Astrocyte of the spinal cord (primary cell): ENCODE measurements at places on chromosomes 6 and 20.

- DNase-seq = no peak
These were observed 13.8 kb downstream of the CPNE5 start for GRCh38 chr6:36825452-36825851.

DNA sequence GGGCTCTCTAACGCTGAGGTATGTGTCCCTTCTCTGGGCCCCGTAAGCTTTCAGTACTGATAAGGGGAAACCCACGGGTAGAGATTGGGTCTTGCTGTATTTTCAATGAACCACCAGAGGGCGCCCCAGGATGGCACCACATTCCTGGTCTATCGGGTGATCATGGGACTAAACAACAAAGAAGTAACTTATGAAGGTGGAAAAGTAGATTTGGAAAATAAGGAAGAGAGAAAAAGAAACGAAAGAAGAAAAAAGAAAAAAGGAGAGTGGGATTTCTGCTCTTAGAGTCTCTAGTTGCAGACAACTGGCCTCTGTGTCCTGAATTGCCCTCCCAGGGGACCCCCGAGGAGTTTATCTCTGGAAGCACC is 93.8 kb downstream of the GMPR start:
- DNase-seq = peak; percentile 74

- DNase-seq = no peak
These were observed 8.9 kb downstream of the SMLR1 start for GRCh38 chr6:130836055-130836640.

GRCh38 chr20:44209686-44210405 is 725 bp downstream of the OSER1 start:
- DNase-seq = peak; percentile 25

GRCh38 chr20:47136782-47137181 is 219.7 kb downstream of the ZMYND8 start:
- no peak for DNase-seq

DNA sequence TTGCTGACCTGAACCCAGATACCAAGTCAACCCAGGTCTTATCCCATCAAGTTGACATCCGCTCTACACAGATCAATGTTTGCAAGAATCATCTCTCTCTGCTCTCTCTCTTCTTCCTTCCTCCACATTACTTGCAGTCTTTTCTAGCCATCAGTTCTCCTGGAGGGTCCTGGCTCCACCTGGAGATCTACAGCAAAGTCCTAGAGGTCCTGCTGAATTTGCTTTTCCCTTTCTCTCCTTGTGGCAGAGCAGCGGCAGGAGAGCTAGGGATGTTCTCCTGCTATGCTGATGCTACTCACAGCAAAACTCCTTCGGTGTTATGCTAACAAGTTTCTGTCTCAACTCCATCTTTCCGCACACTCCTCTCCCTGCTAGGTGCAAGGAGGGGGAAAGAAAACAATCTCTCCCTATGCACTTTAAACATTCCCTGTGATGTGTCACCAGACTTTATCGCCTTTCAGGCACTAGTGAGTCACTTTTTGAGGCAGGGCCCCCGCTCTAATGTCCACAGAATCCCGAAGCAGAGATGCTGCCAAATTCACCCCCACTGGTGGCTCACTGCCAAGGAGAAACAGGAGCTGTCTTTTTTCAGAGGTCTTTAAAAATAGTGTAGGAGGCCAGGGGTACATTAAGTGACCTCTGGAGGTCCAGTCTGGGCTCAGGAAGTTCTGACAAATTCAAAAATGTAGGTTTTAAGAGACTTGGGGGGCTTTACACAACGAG is 62.6 kb downstream of the FAM50B start:
- peak; percentile 92 for DNase-seq

- peak; percentile 67 for DNase-seq
These were observed 182.6 kb downstream of the RNGTT start for GRCh38 chr6:88780714-88781389.

DNA sequence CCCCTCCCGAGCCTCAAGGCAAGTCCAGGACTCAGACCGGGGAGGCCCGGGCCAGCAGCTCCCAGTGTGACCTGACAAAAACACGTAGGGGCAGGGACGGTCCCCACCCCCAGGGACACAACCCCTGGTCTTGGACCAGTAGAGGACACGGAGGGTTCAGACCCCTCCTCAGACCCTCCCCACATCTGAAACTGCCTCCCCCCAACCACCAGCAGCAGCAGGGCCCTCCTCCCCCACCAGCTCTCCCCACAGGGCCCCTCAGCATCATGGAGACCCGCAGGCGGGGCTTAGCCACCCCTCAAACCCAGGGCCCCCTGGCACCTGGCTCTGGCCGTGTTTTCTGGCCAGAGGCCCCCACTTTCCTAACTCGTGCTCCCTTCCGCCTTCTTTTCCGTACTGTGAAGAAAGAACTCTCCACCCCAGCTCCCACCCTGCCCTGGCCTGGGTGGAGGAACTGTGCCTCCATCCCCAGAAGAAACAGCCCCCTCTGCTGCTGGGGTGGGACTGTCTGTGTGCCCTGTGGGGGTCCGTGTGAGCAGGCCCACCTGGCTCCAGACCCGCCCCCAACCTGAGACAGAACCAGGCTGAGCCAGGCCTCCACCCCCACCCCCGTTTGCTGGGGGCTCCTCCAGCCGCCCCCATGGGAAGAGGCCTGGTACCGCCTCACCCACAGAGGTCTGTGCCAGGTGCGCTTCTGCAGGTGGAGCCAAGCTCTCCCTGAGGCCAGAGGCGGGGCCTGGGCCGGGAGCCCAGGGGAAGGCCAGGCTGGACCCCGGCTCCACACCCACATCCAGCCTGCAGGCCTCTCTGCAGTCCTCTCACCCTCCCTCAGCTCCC is 39.0 kb upstream of the MDFI start:
- DNase-seq = no peak

DNA sequence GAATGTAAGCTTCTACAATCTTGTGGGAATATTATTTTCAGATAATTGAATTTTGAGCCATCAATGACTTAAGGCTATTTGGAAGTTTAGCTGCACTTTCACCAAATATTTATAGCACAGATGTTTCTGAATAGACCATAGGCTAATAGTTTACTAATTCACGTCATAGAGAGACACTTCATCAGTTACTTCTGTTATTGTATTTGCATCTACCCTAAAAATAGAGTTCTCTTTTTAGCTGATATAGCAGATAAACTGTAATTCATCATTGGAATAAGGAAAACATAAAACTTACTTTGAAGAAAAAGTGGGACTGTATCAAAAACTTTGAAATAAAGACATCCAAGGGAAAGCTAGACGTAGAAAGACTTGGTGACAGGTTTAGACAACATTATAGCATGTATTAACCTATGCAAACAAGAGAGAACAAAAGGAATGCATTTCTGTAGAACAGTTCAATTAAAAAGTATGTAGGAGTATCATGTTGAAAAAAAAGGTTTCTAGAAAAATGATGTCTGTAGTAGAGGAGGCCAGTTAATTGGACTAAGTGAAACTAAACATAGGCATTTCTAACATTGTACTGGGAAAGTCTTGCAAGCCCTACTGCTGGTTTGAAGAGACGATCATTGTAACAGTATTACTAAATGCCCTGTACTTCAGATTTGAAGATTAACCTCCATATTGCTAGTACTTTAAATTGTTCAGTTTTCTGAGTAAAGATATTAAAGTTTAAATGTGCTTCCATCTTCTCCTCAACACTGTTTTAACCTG is 123.3 kb downstream of the ZFAND3 start:
- DNase-seq = no peak

- no peak for DNase-seq
These were observed 2.0 kb upstream of the SPACA1 start for GRCh38 chr6:88045521-88046136.

GRCh38 chr6:4637691-4638433 is 138.3 kb upstream of the CDYL start:
- peak; percentile 82 for DNase-seq

- DNase-seq = no peak
These were observed 89.8 kb downstream of the ATRN start for GRCh38 chr20:3560578-3560977.

DNA sequence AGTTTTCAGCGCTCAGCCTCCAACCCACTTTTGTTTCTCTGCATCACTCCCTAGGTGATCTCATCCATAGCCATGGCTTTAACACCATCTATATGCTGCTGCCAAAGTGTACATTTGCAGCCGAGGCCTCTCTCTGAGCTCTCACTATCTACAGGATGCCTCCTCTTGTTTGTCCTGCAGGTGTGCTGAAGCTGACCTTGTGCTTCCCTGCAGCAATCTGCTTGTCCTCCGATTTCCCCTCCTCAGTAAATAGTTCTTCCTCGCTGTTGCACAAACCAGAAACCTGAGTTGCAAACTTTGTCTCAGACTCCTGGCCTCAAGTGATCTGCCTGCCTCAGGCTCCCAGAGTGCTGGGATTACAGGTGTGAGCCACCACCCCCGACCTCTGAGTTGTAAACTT is 3.7 kb upstream of the TXNDC5 start:
- no peak for DNase-seq

DNA sequence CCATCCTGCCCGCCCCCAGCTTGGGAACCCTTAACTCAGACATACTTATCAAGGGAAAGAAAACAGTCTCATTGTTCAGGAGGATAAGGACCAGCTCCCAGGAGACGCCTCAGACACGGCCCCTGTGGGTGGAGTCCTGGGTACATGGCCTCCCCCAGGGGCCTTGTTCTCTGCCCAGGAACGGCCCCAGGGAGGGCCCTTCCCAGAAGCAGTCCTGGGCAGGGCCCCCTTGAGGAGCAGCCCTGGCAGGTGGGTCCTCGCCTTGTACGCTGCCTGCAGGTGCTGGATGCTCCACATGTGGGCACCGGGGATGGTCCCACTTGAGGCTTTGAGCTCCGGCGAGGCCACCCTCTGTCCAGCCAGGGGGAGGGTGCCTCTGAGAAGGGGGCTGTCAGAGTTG is 4.5 kb upstream of the GATA5 start:
- DNase-seq = no peak

DNA sequence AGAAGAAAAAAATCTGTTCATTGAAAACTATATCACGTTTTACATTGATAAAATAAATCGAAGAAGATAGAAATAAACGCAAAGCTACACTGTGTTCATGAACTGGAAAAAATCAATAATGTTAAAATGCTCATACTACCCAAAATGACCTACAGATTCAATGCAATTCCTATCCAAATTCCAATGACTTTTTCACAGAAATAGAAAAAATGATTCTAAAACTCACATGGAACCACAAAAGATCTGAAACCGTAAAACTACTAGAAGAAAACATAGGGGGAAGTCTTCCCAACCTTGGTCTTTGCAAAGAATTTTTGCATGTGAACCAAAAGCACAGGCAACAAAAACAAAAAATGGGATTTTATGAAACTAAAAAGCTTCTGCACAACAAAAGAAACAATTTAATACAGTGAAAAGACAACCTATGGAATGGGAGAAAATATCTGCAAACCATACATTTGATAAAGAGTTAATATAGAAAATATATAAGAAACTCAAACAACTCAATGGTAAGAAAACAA is 33.9 kb upstream of the ULBP3 start:
- no peak for DNase-seq

DNA sequence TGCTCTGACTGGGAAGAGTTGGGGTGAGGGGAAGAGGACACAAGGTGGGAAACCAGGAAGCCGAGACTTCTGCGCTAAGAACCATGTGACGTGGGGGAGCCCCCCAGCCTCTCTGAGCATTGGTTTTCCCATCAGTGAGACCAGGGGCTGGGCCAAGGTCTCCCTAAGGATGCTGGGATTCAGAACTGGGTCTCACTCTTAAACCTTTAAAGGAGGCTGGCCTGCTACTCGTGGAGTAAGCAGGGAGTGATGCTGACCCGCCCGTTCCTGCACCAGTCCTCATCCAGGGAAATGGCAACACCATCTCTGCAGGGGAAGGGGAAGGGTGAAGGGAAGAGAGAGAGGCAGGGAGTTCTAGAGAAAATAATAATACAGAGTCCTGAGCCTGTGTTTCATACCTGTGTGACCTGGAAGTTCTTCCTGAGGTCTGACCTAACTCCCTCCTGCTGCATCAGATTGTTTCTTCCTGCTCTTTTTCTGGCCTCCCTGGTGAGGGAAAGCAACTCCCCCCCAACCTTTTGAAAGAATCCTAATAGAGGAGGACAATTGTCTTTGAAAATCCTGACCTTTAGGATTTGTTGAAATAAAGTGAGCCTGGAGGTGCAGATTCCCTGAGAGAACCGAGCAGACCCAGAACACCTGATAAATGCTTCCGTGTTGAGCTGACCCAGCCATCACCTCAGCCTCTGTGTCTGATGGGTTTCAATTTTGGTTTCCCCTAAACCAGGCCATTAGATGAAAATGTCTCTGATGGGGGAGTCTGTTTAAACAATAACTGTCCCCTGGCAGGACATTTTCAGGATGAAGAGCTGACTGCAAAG is 3.0 kb upstream of the GRM4 start:
- no peak for DNase-seq
